ENCODE measurements at places on chromosomes 2 and 18.

DNA sequence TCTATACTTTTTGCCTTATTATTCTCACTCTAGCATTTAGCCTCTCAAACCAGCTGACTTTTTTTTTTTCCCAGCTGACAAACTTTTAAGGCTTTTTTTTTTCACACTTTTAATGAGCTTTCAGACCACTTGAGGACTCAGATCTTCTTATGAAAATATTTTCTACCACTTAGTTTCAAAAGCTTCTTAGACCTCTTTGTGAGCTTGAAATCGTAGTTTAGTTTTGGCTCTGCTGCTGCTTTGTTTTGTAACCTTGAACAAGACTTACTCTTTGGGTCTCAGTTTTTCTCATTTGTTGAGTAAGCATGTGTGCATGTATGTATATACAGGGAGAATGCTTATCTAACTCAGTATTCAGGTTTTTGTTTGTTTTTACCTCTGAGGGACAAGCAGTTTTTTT, 3.5 kb downstream of the NBEAL1 start:
- peak; percentile 20 for DNase-seq

GRCh38 chr2:45330108-45330507, 281.0 kb downstream of the SRBD1 start:
- no peak for DNase-seq

- DNase-seq: no peak
These were observed 78.2 kb downstream of the TRIP12 start for GRCh38 chr2:229843613-229844012.

GRCh38 chr2:112293636-112294401, 18.4 kb downstream of the ZC3H6 start:
- no peak for DNase-seq

- DNase-seq: no peak
These were observed 117.4 kb upstream of the NPAS2 start for GRCh38 chr2:100702438-100703109.

DNA sequence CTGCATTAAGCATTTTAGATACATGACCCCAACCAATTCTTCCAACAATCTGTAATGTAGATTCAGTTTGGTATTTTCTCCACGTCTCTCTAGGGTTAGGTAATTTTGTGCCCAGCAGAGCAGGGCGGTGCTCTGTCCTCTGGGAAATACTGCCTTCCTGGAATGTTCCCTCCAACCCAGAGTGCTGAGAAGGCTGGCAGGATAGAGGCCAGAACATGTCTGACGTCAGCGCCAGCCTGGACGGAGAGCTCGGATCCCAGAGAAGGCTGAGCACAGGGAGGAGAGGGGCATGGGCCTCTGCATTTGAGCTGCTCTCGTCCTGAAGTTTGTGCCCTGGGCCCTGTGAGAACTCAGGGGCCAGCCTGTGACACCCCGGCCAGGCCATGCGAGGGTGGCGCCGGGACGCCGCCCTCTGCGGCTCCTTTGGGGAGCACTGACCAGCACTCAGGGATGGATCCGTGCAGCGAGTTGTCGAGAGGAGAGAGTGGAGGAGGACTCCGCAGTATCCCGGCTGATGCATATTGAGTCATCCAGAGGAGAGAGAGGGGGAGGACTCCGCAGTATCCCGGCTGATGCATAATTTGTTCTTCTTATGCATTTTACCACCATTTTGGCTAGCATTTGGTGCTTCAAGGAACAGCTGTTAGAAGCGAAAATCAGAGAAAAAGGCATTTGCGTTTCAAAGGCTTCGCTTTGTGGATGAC, 80.0 kb upstream of the PXDN start:
- DNase-seq: no peak

GRCh38 chr2:119460076-119460475, 28.4 kb downstream of the TMEM37 start:
- peak; percentile 45 for DNase-seq

GRCh38 chr2:29502460-29502911, 387.3 kb downstream of the CLIP4 start:
- DNase-seq: peak; percentile 51

DNA sequence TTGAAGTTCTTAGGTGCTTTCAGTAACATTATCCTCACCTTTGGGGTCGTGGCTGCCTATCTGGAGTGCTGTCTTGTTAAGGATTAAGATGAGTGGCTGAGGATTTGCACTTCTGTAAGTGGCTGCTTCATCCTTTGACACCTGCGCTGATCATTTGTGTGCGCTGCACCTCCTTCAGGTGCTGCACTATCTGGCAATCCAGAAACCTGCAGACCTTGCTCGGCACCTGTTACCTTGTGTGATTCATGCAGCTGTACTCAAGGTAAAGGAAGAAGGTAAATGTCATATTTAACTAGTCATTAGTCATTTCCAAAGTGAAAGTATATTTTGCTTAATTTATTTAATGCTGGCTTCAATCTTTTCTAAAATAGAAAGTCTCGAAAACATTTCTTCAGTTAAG, 110.3 kb downstream of the RAB3GAP1 start:
- DNase-seq: peak; percentile 70

GRCh38 chr2:64770781-64771334, 117.1 kb upstream of the SERTAD2 start:
- DNase-seq: peak; percentile 92

DNA sequence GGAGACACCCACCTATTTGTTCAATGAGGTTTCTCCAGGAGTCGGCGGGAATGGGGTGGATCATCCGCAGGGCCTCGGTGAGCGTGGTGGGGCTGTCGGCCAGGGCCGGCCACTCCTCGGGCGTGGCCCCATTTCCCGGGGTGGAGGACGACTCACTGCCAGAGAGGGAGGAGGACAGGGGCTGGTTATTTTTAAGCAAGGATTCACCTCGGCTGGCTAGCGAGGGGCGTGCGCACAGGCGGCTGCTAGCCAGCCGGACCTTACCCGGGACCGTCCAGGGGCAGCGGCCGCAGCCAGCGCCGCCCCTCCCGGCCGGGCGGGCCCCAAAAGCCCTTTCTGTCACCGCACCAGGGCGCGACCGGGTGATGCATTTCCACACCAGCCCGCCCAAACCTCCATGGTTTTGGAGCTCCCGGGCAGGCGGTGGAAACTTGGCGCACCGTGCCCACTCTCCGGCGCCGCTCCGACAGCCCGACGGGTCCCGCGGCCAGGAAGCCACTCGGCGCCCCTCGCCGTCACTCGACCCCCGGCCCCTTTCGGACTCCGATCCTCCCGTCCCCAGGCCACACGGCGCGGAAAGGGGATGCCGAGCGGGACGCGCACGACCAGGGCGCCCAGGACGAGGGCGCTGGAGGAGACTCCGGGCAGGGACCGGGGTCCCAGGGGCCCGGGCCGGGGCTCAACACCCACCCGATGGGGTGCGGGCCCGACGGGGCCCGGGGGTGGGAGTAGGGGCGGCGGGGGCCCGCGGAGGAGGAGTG, 57.1 kb downstream of the SNORC start:
- DNase-seq: no peak

DNA sequence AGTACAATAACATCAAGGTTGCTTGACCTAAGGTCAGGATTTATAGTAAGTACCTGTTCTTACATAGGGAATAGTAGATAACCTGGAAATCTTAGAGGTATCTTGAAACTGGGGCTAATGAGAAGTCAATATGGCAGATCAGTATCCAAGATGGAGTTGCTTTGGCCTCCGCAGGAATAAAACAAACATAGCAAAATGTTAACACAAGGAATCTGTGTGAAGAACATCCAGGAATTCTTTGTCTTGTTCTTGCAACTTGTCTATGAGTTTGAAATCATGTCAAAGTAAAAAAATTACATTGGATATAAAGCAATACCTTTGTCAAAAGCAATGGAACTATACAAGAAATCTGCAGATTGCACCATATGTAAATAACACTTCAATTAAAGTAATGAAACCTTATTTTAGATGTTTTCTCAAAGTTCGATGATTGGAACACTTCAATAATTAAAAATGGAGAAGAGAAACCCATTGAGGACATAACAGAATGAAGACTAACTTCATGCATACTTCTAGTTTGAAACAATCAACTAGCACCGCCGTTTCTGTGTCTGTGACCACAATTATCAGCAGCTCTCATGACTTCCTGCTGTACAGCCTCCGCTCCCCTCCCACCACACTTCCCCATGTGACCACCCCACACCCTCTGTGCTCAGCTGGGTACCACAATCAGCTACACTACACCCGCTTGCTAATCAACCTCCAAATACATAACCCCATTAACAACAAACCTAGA, 27.6 kb downstream of the C2orf76 start:
- DNase-seq: no peak

- no peak for DNase-seq
These were observed 84.1 kb downstream of the R3HDM1 start for GRCh38 chr2:135615404-135615803.

GRCh38 chr2:132884705-132885104, 214.7 kb upstream of the LYPD1 start:
- no peak for DNase-seq

DNA sequence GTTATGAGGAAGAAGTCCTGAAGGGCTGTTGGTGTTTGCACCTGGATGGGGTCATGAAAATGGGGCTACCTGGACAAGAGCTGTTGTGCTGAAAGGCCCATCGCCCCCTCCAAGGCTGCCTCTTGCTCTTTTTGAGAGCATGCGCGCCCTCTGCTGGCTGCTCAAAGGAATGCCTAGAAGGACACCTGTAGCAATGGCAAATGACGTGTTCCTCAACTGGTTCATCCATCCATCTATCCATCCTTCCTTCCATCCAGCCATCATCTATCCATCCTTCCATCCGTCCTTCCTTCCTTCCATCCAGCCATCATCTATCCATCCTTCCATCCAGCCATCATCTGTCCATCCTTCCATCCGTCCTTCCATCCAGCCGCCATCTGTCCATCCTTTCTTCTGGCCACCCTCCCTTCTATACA, 17.2 kb upstream of the RPL31 start:
- peak; percentile 78 for DNase-seq

GRCh38 chr2:74357627-74358026, 14.4 kb upstream of the SLC4A5 start:
- DNase-seq: no peak

- no peak for DNase-seq
These were observed 142.5 kb downstream of the FAM210A start for GRCh38 chr18:13583576-13584550.

GRCh38 chr2:84878896-84879583, 1.8 kb downstream of the TRABD2A start:
- DNase-seq: no peak

- DNase-seq: no peak
These were observed 491.8 kb downstream of the KCNJ3 start for GRCh38 chr2:155190342-155190741.

- peak; percentile 1 for DNase-seq
These were observed 263.6 kb downstream of the RNF144A start for GRCh38 chr2:7180638-7181370.

DNA sequence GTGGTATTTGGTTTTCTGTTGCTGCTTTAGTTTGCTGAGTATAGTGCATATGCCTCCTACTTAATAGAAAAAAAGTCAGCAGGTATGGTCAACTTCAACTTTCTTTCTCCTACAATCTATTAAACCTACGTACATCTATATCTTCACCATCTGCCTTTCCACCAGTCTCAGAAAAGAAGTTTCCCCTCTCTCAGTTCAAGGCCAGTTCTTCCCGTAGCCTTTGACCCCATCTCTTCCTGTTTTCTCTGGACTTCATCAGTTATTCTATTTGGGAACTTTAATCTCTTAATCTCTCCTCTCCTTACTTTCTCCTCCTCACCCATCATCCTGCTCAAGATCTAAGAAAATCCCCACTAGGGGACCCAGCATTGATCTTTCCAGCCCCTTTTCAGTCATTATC, 5.7 kb downstream of the PTRHD1 start:
- DNase-seq: no peak

DNA sequence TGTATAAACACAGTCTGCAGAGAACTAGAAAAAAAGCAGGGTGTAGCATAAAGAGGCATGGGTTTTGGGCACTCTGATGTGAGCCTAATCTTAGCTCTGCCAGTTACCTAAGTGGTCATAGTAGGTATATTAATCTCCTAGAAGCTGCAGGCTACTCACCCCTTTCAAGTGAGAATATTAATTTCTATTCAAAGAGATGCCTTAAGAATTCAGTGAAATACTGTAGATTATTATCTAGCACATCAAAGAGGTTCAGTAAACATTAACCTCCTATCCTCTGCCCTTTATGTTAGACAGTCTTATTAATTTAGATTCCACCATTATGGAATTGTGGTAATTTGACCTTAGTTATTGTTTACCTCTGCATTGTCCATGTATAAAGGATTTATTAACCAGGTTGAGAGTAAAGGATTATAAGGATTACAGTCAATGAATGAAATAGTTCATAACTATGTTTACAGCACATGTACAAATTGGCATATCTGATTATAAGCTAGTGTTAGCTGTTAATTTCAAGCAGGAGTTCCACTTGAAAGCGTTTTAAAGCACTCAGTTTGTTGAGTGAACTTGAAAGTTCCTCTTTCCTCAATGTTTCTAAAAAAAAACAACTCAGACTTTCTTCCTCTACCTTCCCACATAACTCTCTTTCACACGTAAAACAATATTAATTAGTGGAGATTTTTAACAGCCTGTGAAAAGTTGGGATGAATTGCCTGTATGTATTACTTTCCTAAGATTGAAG, 150.6 kb upstream of the EPC2 start:
- DNase-seq: no peak

Measured in epithelial cell of esophagus (primary cell).